GM18507 (cell line): ENCODE measurements at places on chromosomes 12 and 14.

DNA sequence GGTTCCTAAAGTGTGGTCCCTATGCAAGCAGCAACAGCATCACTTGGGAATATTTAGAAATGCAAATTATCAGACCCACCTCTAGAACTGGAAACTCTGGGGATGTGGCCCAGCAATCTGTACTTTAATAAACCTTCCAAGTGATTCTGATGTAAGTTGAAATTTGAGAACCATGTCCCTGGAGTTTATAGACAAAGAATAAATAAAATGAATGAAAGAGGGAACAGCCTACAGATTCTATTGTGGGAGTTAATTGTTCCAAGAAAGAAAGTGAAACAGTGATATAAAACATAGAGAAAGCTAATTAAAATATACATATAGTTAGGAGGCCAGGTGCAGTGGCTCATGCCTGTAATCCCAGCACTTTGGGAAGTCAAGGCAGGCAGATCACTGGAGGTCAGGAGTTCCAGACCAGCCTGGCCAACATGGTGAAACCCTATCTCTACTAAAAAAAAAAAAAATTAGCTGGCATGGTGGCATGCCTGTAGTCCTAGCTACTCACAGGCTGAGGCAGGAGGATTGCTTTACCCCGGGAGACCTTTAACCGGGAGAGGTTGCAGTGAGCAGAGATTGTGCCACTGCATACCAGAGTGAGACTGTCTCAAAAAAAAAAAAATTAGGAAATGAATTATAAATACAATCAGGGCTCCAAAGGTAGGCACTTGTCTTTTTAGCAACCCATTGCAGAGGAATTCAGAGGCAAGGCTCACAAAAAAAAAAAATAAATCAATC, 507.5 kb downstream of the NAV3 start:
- no peak for DNase-seq

DNA sequence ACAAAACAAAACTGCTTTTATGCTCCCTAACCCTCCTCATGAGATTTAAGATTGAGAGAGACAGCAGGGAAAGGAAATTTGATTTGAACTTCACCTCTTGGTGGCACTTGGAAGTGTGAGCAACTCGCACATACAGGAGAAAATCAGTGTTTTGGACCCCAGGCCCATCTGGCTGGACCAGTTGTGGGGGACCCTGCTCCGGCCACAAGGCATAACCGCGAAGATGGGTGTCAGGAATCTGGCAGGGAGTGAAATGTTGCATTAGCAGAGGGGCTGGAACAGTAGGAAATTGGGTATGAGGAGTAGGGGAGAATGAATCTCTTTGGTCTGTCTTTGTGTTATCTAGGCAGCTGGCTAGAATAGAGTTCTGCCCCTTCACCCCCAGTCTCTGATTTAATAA, 1.2 kb downstream of the CIROP start:
- no peak for DNase-seq

- no peak for DNase-seq
Observed at GRCh38 chr12:106840243-106840642, 65.8 kb downstream of the RIC8B start.

DNA sequence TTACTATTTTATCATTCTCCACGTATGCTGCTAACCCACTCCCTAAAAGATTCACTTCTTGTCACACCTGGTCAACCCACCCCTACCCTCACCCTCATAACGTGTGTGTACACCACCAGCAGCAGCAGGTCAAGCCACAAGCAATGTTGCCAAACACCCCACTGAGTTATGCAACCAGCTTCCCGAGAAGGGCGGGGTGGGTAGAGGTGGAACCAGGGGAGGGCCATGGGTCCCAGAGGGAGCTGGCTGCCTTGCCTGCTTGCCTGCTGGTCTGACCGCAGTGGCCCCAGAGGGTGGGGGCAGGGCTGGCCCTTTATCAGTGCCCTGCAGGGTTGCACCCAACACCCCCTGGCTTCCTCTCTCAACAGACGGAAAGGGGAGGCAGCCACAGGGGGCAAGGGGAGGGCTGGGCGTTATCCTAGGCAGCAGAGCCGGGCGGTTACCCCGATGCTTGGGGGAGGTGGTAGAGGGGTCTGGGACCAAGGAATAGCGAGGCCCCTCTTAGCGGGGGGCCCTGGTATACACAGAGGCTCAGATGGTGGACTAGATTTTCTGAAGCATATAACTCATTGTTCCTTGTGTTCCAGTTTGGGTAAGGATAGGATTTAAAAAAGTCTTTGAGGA, 3.5 kb upstream of the NFE2 start:
- DNase-seq: no peak

DNA sequence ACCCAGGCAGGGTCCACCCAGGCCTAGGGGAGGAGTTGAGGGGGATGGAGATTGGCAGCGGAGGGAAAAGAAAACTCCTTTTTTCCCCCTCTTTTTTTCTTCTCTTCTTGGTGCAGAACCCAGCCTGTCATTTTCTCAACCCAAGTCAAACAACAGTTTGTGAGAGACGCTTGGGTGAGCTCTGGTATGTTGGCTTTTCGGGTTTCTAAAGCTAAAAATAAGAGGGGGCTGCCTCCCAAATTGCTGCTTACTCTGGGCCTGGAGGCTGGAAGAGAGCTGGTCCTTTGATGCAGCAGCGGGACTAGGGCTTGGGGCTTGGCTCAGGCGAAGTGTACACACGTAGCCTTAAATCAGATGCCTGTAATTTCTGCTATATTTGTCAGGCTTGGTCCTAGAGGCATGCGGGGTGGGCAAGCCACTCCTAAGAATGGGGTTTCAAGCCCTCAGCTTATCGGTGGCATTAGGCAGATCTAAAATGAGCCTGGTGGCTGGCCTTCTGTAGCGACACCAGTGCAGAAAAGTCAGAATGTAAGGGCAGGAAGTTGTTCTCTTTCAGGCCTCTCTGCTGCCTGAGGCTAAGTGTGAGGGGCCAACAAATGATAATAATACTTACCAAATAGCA, 816 bp upstream of the SLC8A3 start:
- no peak for DNase-seq

- no peak for DNase-seq
Observed at GRCh38 chr12:23169012-23169695, 544.2 kb downstream of the ETNK1 start.

GRCh38 chr14:55316564-55316963, 45.3 kb downstream of the FBXO34 start:
- DNase-seq: no peak
